Lower leg skin (tissue), 4 donors: ENCODE measurements at places on chromosomes 12 and 14.

- DNase-seq, result no peak
Observed at GRCh38 chr12:57481671-57482070, 2.0 kb upstream of the ARHGAP9 start.

GRCh38 chr14:36660736-36661505 is 739 bp upstream of the PAX9 start:
- no peak for DNase-seq

- DNase-seq, result no peak
Observed at GRCh38 chr14:99707420-99707819, 23.3 kb downstream of the CYP46A1 start.

DNA sequence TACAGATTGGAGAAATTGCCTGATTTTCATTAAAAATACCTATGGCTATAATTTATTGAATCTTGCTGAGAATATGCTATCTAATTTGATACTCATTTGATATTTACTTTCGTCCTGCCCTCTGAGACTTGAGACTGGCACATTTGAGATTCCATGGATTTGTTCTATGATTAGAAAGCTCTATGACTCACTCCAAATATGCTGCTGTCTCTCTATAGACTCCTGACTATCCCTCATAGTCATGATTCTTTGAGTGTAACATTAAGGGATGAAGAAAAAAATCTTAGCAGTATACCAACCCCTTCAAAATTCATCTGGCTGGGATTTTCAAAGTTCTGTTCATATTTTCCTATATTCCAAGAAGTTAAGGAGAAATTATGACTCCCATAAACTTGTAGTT is 191.9 kb downstream of the LRIG3 start:
- DNase-seq, result no peak

GRCh38 chr12:130816097-130816496 is 23.0 kb downstream of the STX2 start:
- no peak for DNase-seq

DNA sequence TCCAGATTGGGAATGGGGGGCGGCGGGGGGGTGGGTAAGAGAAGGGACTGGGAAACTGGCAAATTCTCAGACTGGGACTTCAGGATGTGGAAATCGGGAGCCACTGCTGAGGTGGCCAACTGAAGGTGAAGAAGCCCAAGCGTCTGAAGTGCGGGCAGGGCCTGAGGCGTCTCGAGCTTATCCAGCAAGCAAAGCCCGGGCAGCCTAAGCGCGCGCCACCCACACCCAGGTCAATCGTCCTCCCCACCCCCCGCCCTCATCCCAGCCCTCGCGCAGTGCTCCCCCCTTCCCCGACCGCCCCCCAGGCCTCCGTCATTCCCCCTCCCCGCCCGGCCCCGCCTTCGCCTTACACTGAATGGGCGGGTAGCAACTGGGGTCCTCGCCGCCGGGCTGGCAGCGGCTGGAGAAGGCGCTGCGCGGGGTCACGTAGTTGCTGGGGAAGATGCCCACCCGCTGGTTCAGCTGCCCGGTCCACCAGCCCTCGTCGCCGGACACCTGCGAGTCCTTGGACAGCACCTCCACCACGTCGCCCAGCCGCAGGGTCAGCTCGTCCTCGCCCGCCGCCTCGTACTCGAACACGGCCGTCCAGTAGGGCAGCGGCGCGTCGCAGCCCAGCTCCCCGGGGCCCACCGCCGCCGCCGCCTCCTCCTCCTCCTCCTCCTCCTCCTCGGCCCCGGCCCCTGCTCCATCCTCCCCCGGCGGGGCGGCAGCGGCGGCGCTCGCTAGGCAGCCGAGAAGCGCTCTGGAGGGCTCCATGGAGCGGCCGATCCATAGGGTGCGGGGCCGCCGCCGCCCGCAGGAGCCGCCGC is 693 bp downstream of the MAP3K9 start:
- DNase-seq, result no peak

GRCh38 chr14:92920001-92920400 is 2.9 kb upstream of the CHGA start:
- DNase-seq, result no peak

- no peak for DNase-seq
Observed at GRCh38 chr14:44586910-44587309, 79.8 kb upstream of the FSCB start.

DNA sequence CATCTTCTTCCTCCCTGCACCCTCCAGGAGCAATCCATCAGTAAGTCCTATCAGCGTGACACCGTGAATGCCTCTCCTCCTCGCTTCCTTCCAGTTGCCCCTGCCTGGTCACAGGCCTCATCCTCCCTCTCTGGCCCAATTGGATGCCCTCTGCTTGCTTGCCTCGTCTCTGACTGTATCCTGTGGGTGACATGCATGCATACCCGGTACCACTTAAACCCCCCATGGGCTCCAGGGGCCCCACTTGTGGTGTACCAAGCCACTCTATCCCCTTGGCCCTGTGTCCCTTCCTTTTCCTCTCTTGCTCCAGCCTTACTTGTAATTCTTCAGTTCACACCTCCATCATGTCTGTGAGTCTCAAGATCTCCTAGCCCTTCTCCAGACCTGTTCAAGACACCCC is 106.0 kb upstream of the RTL1 start:
- DNase-seq, result no peak

DNA sequence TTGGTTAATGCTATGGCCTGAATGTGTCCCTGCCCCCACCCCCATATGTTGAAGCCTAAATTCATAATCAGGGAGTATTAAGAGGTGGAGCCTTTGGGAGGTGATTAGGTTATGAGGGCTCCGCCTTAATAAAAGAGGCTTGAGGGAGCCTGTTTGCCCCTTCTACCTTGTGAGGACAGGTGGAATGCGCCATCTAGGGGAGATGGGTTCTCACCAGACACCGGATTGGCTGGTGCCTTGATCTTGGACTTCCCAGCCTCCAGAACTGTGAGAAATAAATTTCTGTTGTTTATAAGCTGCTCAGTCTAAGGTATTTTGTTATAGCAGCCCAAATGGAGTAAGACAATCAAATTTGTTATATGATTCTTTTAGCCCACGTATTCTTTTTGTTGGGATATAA is 148.3 kb downstream of the PTCSC3 start:
- no peak for DNase-seq

GRCh38 chr12:57736741-57737466 is 1.6 kb downstream of the AGAP2 start:
- no peak for DNase-seq

- DNase-seq, result no peak
Observed at GRCh38 chr14:99460793-99461192, 19.9 kb downstream of the SETD3 start.

- peak; percentile 18 for DNase-seq
Observed at GRCh38 chr12:106282457-106283097, 20.0 kb upstream of the TCP11L2 start.

DNA sequence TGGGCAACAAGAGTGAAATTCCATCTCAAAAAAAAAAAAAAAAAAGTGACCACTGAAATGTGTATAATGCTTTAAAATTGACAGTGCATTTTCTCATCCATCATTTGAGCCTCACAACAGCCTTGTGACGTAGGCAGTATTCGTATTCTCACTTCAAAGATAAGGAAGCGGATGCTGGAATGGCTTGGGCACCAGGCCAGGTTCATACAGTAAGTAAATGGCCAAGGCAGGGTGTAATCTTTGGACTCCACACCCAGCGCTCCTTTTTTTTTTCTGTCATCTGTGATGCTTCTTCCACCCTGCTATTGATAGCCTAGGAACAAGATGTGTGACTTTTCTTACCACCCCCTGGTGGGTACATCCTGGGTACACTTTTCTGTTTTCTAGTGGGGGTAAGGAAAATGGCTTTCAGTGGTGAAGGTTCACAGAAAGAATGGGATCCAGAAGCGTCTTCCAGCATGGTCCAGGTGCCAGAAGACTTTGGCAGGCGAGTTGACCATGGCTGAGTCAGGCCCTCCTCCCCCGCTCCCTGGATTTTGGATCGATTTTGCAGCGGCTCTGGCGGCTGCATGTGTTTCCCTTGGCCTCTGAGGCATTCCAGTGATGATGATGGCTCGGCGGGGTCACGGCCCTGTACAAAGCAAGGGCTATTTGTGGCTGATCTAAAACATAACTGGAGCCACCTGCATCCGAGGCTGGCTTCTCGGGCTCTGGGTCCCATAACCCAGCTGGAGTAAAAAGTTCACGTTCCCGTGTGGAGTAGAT is 110.6 kb downstream of the CACNA1C start:
- peak; percentile 59 for DNase-seq

GRCh38 chr12:7146228-7146627 is 16.1 kb downstream of the CLSTN3 start:
- no peak for DNase-seq

DNA sequence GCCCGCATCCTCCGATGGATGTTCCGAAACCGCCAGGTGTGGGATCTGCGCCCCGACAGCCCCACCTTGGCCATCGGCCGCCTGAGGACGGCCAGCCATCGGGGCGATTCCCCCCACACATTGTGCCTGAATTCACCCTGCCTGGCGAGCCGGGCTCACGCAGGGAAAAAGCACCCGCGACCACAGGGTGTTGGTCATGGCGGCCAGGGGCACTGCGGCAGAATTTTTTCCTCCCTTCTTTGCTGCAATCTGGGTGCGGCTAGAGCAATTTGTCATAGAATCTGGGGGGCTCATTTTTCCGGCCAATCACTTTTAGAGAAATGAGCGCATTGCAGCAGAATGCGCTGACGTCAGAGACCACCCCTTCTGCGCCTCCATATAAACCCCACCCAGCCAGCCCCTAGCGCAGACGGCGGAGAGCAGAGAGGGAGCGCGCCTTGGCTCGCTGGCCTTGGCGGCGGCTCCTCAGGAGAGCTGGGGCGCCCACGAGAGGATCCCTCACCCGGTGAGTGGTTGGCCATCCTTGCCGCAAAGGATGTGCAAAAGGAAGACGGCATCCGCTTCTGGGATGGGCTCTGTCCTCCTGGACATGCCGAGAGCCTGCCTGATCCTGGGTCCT is at the start of gene MEG3:
TSS of gene MEG3 (plus strand) at position 406 of the 619 bp plus-strand sequence.
- peak; percentile 28 for DNase-seq

GRCh38 chr12:130074661-130075406 is 87.4 kb upstream of the FZD10 start:
- no peak for DNase-seq

DNA sequence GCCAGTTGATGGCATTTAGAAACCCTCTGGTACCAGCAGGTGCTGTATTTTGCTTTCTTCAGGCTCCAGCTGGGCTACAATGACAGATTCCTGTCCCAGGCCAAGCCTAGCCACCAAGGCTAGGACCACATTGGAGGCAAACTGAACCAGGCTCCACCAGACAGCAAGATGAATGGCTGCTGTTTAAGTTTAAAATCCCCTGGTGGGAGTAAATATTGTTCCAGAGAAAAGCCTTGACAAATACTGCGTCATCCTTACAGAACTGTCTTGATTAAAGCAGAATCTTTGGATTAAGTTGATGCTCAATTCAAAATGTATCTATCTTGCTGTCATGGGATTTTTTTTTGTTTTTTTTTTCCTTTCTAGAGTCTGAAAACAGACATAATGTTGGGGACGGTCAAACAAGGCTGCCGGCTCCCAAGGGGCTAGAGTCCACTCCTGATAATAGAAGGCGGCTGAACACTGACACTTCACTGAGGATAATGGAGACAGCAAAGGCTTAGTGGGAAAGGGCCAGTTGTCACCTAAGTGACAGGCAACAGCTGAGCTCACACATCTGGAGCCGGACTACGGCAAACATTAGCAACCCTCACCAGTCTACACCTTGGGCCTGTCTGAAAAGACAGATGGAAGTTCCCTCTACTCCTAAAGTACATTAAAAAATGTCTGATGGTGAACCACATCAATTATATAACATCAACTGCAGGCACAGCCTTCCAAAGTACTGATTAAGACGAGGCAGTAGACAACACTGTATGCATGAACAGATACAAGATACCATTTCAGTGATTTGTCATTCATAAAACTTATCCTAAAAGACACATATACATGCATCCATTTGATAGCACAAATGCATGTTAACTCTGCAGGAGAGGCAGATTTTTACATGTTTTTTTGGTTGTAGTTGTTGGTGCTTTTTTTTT is 1.7 kb downstream of the PRICKLE1 start:
- no peak for DNase-seq

DNA sequence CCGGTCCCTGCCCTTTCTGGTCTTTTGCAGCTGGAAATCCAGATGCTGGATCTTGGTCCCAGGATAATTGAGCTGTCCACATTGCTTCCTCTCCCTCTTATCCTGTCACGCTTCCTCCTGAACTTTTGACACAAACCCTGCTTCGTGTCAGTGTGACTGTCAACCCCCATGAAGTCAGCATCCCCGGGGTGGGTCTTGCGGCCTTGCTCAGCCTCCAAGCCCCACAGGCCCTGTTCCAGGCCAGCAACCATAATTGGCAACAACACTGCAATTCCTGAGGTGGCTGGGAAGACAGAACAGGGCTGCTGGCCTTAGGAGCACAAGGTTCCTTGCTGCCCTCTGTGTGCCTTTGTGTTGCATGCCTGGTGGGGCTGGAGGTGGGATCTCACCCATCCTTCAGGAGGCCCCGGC is 74.9 kb downstream of the NTF3 start:
- DNase-seq, result no peak

- no peak for DNase-seq
Observed at GRCh38 chr14:67503331-67503730, 14.8 kb upstream of the TMEM229B start.

DNA sequence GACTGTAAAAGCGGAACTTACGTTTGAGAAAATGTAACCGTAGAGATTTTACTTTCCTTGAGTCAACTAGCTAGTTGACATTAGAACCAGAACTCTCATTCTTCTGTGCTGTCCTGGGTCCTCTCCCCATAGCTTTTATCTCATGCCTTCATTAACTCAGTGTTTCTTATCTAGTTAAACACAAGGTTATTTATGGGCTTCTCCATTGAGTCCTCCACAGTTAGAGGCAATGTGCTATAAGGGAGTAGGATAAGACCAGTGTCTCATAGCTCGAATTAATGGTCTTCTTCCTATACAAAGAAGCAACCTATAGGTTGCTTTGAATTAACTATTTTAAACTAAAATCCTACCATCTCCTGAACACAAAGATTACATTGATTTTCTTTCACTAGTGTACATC is 129.8 kb downstream of the ACSS3 start:
- no peak for DNase-seq

- no peak for DNase-seq
Observed at GRCh38 chr12:27394676-27395075, 51.9 kb upstream of the SMCO2 start.

GRCh38 chr12:16636435-16637055 is 30.6 kb upstream of the LMO3 start:
- no peak for DNase-seq

DNA sequence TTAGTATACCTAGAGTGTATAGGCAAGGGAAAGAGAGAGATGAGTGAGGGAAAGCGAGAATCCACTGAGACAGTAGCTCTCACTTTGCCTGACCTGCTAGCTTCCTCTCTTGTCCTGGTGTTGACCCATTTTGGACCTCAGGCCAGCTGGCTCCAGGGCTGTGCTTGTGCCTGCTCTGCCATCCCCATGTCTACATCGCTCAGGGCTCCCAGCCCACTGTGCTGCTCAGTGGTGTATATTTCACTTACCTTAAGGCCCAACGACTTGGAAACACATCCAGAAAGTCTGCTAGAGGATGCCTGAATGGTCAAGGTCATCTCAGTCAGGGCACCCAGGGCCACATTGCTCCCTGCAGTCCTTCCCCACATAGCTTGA is 964 bp upstream of the SERPINA4 start:
- peak; percentile 69 for DNase-seq
